ENCODE measurements at places on chromosomes 7 and 10.

DNA sequence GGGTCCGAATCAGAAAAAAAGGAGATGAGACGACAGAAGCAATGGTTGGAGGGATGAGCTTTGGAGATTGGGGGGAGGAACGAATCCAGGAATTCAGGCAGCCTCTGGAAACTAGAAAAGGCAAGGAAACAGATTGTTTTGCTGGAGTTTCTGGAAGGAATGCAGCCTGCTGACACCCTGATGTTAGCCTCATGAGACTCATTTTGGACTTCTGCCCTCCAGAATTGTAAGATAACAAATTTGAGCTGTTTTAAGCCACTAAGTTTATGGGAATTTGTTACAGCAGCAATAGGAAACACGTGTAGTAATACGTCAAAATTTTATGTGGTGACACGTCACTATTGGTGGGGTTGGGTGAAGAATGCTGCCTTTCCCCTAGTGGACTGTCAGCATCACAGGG, 25.6 kb upstream of the NPS start:
- no peak for DNase-seq

- no peak for DNase-seq
Observed at GRCh38 chr10:61608255-61609033, 54.3 kb upstream of the CABCOCO1 start.

DNA sequence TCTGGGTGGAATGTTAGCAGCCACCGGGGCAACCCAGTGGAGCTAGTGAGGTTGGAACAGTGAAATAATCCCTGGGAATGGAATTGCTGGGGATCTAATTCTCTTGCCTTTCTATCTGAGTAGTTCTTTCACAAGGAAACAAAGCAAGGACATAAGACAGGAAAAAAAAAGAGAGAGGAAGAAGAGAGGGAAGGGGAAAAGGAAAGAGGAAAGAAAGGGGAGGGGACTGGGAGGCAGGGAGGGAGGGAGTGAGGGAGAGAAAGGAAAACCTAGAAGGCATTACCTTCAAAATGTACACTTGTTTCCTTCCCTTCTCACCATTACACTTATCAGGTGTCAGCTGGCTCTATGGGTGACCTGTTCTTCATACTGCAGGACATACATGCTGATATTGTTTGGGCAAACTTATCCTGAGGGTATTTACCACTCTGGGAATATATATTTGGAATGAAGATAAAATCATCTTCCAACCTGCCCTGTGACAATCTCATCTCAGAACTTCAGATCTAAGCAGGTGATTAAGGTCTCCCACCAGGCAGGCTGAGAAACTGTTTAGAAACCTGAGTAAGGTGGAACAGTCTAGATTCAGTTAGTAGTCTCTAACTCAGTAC, 50.0 kb upstream of the KCNIP2 start:
- DNase-seq, result no peak

DNA sequence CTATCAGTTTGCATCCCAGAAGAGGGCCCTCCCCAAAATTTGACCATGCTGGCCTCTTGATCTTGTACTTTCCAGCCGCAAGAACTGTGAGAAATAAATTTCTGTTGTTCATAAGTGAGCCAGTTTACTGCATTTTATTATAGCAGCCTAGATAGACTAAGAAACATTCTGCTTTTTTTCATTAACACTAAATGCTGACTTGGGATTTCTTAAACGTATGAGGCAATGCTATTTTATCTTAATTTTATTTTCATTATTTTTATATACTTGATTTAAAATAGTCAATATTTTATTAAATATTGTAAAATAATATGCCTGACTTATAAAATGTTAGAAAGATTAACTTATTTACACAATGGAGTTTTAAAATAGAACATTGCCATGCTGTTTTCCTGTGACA, 341.8 kb upstream of the CNTNAP2 start:
- DNase-seq, result no peak

DNA sequence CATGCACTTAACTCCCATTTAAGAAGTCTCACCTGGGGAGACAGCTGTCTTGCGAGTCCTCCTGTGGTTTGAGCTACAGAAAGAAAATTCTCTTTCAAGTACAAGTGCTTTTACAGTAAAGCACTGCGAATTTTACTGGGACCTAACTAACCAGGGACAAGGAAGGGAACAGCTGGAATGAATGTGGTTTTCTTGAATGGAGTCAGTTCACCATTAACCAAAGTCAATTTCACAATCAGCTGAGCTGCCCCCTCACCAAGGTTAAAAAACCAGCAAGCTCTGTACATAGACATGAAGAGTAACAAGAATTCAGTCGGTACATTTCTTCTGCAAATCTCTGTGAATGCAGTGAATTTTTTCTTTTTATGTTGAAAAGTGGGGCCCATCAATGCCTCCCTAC, 56.3 kb downstream of the GFRA1 start:
- DNase-seq, result no peak

GRCh38 chr10:60099998-60100747, 193.8 kb upstream of the CCDC6 start:
- DNase-seq, result no peak

DNA sequence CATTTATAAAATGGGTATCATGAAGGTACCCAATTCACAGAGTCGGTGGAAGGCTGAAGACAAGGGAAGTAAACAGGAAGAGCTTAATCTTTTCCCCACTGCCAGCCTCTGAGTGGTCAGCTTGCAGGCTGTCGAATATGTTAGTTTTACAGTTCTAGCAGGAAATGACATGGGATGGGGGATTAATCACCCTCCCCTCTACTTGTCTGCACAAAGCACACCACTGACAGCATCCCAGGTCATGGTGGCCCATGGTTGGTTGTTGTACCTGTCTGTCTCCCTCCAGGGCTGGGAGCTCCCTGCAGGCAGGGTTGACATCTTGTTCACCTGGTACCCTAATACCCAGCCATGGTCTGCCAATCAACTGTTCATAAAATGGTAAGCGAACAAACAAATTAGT, 55.6 kb downstream of the GRB10 start:
- DNase-seq, result no peak

DNA sequence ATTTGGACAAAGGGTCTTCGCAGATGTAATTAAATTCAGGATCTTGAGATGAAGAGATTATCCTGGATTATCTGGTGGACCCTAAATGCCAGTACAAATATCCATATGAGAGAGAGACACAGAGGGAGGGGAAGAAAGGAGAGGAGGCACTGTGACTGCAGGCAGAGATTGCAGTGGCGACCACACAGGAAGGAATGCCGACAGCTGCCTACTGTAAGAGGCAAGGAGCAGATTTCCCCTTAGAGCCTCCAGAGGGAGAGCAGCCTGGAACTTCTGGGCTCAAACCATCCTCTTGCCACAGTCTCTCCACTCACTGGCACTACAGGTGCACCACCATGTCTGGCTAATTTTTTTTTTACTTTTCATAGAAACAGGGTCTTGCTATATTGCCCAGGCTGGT, 152.3 kb downstream of the SDK1 start:
- DNase-seq, result no peak

DNA sequence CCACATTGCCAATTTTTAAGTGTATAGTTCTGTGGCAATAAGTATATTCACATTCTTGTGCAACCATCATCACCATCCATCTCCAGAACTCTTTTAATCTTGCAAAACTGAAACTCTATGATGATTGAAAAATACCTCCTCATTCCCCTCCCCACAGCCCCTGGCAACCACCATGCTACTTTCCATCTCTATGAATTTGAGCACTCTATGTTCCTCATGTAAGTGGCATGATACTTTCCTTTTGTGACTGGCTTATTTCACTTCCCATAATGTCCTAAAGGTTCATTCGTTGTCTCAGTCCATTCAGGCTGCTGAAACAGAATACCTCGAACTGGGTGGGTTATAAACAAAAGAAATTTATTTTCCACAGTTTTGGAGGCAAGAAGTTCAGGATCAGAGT, 23.4 kb upstream of the EGR2 start:
- DNase-seq, result no peak

- DNase-seq, result no peak
Observed at GRCh38 chr7:41973202-41973730, 263.7 kb downstream of the GLI3 start.

GRCh38 chr10:12396567-12396966, 47.2 kb downstream of the CAMK1D start:
- DNase-seq, result no peak

DNA sequence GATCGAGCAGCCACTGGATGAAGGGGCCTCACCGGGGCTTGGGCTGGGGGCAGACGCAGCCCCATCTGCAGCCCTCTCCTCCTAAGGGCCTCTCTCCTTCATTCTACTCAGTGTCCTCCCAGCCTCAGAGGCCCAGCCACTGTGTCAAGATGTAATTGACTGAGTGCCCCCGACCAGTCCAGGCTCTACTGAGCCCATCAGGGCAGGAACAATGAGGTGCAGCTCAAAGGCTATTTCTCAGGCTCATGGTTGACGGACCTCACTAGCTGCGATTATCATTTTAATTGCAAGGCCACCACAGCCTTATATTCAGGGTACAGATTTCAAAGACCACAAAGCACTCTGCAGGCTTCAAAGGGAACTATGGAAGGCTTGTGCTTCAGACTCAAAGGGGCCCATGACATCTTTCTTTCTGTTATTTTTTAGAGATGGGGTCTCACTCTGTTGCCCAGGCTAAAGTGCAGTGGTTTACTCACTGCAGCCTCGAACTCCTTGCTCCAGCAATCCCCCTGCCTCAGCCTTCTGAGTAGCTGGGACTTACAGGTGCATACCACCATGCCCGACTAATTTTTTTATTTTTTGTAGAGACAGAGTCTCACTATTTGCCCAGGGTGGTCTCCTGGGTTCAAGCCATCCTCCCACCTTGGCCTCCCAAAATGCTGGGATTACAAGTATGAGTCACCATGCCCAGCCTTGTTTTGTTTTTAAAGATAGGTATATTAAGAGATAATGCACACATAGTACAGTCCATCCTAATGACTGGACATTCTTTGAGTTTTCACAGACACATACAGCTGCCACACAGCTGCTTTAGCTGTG, 23.7 kb downstream of the SLC29A3 start:
- no peak for DNase-seq

DNA sequence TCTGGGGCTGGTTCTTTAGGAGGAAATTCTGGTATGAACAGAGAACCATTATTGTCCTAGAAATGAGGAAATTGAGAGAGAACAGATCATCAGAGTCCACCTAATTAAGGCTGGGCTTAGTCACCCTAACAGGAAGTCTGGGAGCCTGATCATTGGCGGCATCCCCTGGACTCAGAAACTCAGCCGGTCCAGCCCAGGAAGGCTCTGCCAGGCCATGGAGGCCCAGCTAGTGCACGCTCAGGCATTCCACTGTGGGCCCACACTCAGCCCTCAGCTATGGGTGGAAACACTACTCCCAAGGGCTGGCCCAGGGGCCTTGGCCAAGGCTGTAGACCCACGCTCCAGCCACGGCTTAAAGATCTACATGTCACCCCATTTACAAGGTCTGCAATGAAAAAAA, 109.2 kb downstream of the PTPN20 start:
- DNase-seq, result no peak

DNA sequence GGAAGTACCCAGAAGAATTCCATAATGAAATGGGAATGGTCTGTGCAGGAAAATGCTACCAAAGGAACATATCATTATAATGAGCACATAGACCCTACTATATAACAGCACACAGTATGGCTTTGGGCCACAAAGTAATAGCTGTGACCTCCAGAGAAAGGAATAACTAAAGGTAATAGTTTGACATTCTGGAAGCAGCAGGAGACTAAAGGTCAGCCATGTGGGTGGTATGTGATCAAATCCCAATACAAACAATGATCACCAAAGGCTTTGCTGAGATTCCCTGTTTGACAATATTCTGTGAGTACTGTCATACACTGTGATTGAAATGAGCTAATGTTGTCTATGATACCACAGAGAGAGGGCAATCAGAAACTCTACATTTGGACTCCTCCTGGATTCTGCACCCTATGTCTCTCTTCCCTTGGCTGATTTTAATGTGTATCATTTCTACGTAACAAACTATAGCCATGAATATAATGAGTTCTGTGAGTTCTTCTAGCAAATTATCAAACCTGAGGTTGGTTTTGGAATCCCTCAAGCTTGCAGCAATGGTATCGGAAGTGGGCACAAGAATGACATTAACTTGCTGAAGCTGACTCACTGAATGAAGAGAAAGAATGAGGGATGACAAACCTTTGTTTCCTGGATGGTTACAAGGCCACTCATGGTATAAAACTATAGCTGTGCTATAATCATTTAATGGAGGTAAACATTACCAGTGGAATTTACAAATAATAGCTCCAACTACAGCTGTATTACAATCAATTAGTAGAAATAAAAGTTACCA, 99.6 kb downstream of the JMJD1C start:
- no peak for DNase-seq

DNA sequence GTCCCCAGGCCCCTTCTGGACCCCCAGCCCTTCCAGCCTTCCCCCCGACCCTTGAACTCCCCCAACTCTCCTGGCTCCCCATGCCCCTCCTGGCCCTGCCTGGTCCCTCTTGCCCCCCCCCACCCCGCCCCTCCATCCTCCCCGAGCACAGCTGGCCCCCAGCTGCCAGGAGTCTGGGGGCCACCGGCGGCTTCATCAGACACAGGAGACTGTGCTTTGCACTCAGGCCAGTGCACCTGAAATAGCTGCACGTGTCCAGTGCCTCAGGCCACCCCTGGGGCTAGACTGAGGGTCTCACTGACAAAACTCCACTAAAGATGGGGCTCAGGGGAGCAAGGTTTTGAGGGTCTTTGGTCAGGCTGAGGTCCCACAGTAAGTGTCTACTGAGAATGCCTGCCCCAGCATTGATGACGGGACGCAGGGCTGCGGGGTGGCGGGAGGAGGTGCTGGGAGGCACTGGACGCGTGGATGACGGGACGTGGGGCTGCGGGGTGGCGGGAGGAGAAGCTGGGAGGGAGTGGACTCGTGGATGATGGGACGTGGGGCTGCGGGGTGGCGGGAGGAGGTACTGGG, 6.5 kb downstream of the FOXL3 start:
- no peak for DNase-seq

GRCh38 chr10:117519286-117519685, 23.3 kb upstream of the EMX2 start:
- no peak for DNase-seq

DNA sequence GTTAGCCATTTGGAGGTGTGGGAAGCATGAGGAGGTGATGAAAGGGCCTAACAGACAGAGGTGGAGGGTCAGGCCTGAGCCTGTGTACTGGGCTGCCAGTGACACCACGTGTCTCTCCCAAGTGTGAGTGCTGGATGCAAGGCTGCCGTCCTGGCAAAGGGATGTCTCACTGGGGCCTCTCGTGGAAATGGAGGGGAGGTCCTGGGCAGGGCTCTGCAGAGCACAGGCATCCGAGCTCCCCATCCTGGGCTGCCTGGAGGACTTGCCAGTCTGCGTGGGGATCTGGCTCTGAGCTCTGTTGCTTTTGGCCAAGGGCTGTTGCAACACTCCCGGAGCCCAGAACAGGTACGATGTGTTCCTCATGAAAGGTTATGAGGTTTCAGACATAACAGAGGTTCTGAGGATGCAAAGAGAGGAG, 77.3 kb downstream of the GRK5 start:
- no peak for DNase-seq
